ENCODE measurements at places on chromosomes 1 and 21. TPM values are rescaled to one million over a fixed set of nuclear protein-coding genes. Genes with fewer than 3 reads are reported as not detected.

- H3K27ac ChIP-seq = no peak overlapping the region
- DNase-seq = no peak
- no peak overlapping the region for H3K4me3 ChIP-seq
- no peaks in the 10 kb centered on the region for H3K36me3 ChIP-seq
Observed at GRCh38 chr1:45101947-45102346, 89.9 kb downstream of the UROD start.

- H3K27ac ChIP-seq = no peak overlapping the region
- H3K36me3 ChIP-seq = peaks cover 27% of the 10 kb centered on the region
- no peak overlapping the region for H3K4me3 ChIP-seq
- no peaks in the 10 kb centered on the region for H3K27me3 ChIP-seq
- no peak for DNase-seq
Observed at GRCh38 chr1:212301580-212301979, 16.4 kb downstream of the PPP2R5A start.

GRCh38 chr1:81915937-81916336 lies 115.2 kb downstream of the ADGRL2 start:
- H3K27ac ChIP-seq = no peak overlapping the region
- H3K4me3 ChIP-seq = no peak overlapping the region

DNA sequence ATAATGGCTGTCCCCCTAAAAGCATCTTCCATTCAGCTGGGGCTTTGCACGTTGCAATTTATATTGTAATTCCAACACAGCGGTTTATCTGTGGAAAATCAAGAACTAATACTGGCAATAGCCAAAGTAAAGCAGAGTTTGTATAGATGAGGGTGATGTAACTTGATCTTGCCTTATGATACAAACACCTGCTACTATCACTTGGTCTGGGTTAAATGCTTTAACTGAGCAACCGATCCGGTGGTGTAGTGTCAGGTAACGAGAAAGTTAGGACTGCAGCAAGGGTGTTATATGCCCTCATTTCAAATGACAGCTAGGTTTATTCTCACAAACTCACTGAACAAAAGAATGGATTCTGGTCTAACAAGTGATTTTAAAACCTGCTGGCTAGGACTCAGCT lies 47.3 kb upstream of the PLPPR4 start:
- H3K4me1 ChIP-seq = peaks cover 2% of the 10 kb centered on the region
- no peaks in the 10 kb centered on the region for H3K36me3 ChIP-seq
- H3K4me3 ChIP-seq = no peak overlapping the region
- no peaks in the 10 kb centered on the region for H3K27me3 ChIP-seq

RABGGTB gene
- total RNA-seq = 230 TPM

Measured in activated T-helper 2 cell treated with anti-CD3 and anti-CD28 coated beads, Interferon-gamma antibody, Interleukin-2, Interleukin-4, amounts not matched to agents 10 μg/mL and 5 μg/mL and 100 μg/mL, durations not matched to agents 14 hours and 24 hours and 36 hours (primary cell).